Ascending aorta (tissue), 2 donors: ENCODE measurements at places on chromosomes 1 and 21. TPM values are rescaled to one million over a fixed set of nuclear protein-coding genes. Genes with fewer than 3 reads are reported as not detected.

GRCh38 chr1:117607471-117607870, 1.6 kb downstream of the TENT5C start:
- DNase-seq, result no peak

DNA sequence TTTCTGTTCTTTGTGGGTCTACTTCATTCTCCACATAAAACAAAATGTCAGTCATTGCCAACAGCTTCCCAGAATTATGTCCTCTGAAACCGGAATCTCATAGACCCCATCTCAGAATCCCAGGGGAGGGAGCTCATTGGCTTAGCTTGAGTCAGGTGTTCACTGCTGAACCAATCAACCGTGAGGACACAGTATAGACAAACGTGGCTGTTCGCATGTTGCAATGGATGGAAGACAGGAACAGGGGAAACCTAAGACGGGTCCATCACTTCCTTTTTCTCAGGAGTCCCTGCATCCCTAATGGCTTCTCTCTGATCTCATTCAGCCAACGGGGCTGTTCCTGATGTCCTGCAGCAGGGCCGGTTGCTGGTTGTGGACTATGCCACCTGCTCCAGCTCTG, 9.1 kb downstream of the CELA2A start:
- DNase-seq, result no peak

DNA sequence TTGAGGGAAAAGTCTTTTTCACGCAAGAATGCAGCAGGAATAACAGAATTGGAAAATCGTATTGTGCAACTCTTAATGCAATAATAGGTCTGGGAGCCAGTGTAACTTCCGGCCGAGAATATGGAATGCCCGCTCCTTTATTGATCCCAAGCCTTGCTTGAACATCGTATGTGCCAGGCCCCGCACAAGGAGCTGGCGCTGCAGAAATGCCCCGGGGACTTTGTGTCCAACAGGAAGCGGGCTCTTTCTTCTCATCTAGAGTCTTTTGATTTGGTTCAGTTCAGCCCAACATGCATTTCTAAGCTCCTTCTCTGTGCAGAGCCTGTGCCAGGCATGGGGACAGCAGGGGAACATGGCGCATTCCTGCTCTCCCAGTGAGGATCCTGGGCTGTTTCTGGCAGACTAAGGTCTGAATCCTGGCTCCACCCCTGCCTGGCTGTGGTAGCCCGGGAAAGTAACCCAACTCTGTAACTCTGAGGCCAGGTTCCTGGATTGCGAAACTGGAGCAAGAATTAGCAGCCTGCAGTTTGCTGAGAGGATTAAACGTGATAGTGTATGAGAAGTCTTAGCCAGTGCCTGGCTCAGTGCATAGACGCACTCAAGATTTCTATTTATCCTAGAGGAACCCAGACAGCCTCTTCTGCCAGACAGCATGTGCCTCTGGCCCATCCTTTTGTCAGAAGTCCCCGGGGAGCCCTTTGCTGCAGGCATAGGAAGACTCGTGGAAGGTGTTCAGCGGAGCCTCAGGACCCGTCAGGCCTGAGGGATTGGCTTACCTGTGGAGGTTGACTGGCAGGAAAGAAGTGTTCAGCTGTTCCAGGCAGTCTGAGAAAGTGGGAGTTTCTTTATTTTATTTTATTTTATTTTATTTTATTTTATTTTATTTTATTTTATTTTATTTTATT, 987 bp upstream of the CDCP2 start:
- DNase-seq, result no peak

DNA sequence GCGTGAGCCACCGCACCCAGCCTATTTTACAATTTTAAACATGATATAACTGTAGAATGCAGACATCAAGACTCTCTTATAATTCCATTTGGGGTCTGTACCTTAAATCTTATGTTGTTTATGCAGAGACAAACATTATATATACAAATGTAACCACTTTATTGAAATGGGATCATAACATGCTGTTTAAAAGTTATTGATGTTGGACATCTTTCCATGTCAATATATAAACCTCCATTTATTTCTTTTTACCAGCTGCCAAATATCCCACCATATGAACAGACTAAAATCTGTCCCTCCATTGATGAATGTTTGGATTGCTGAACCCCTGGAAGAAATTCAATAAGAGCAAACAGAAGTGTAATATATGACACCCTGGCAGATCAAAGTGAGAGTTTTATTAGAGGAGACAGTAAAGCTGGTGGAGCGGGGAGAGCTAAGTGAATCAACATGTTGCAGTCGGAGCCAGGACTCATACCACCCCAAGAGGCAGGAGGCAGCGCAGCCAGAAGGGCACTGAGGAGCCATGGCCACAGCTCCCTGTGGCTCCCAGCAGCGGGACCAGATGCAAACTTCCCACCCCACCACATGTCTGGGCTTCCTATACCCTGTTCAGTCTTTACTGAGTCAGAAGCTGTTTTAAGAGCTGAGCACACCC, 4.7 kb upstream of the PCSK9 start:
- DNase-seq, result no peak

DNA sequence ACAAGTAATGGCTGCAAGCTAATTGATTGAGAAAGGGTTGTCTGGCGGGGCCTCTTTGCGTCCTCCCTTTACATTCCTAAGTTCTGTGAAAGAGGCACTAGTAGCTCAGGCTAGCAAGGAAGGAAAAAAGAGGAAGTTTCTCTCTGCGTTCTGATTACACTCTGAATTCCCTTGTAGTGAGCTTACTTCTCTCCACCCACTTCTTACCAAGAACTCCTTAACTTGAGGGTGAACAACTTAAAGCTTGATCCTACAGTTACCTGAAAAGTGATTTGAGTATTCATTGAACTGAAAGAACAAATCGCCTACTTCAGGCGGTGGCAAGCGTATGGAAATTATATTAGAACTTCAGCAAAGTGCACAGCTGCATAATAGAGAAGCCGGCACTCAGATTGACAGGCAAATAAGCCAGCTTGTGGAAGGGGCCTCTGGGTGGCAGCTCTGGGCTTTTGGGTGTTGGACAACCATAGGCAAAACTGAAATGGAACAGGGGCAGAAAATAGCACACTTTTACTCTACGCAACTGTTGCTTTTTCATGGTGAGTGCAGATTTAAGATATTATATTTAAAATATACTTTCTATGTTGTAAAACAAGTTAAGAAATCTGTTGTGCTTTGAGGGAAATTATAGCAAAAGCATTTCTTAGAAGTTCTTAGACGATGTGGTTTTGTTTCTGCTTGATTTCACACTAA, 464.5 kb downstream of the USP25 start:
- DNase-seq, result peak; percentile 72

DNA sequence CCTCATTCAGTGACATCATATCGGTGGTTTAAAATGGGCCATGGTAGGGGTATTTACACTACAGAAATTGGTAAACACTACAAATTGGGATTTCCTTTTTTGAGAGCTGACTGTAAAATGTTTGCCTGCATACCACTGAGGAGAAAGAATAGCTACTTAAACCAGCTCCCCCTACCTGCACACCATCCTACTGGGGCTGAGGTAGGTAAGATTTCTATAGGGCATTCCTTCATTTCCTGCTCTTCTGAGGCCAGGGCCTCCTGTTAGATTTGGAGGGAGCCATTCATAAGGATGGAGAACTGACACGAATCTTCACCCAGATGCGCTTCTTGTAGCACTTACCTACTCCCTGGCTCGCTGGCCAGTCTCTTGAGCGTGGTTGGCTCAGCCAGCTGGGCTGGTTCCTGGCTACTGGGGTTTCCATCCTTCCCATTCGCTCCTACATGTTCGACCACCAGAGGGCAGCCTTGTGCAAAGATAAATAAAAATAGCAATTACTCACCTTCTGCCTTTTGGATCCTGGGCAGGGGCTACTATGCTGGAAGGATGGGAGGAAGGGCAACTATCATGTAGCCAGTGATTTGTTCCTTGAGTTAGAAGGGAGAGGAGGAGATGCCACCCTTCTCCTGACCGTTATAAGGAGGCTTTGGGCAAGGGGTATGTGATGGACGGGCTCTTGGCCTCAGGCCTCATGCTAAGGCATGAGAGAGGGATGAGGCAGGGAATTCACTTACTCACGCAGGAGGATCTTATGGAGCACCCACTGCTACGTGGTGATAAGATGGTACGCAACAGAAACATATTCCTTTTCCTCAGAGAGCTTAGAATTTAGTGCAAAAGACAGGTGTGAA, 10.7 kb downstream of the OPTC start:
- no peak for DNase-seq

- DNase-seq, result no peak
Measured at GRCh38 chr21:42360317-42360716, 6.0 kb downstream of the TFF1 start.

GRCh38 chr1:233442026-233442780, 114.7 kb downstream of the MAP3K21 start:
- DNase-seq, result no peak

The S100A7A gene
- total RNA-seq, result not detected

The LINGO4 gene
- total RNA-seq, result not detected

The FMOD gene
- total RNA-seq, result 92.3 TPM
